ENCODE measurements at places on chromosomes 7 and 10.

- no peak for DNase-seq
Measured at GRCh38 chr10:3473271-3473670, 300.7 kb upstream of the PITRM1 start.

GRCh38 chr10:815338-816090, 116.0 kb downstream of the LARP4B start:
- DNase-seq: no peak

DNA sequence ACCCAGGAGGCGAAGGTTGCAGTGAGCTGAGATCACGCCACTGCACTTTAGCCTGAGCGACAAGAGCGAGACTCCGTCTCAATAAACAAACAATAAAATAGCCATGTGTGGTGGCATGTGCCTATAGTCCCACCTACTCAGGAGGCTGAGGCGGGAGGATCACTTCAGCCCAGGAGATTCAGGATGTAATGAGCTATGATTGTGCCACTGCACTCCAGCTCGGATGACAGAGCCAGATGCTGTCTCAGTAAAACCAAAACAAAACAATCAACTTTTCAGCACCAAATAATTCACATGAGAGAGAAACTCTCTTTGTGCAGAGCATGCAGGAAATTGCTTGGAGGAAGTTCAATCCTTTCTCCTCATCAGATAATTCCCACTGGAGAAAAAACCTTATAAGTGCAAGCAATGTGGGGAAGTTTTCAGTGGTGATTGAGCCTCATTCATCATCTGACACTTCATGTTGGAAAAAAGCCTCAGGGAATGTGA, 13.4 kb upstream of the FIS1 start:
- DNase-seq: no peak

DNA sequence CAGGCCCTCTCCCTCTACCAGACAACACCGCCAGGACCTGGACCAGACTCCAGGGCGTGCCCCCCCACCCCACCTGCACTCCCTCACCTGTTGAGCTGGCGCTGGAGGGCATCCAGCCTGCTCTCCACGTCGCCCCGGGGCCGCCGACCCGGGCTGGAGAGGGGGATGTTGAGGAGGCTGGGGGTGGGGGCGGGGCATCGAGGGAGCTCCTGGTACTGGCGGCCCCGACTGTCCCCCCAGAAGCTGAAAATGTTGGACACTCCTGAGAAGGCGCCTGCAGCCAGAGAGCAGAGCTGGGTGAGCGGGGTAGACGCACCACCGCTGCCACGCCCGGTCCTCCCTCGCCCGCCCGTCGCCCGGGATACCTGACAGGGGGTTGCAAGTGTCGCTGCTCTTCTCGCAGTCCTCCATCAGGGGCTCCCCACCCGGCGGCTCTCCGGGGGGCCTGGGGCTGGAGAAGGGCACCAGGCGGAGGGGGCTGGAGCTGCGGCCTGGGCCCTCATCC, 30.8 kb downstream of the KCNH2 start:
- DNase-seq: no peak

- DNase-seq: no peak
Measured at GRCh38 chr10:65555192-65555591, 1370.6 kb upstream of the LRRTM3 start.

- DNase-seq: no peak
Measured at GRCh38 chr7:126605056-126605455, 647.7 kb downstream of the GRM8 start.

GRCh38 chr7:74183142-74183541, 9.0 kb downstream of the EIF4H start:
- DNase-seq: no peak

DNA sequence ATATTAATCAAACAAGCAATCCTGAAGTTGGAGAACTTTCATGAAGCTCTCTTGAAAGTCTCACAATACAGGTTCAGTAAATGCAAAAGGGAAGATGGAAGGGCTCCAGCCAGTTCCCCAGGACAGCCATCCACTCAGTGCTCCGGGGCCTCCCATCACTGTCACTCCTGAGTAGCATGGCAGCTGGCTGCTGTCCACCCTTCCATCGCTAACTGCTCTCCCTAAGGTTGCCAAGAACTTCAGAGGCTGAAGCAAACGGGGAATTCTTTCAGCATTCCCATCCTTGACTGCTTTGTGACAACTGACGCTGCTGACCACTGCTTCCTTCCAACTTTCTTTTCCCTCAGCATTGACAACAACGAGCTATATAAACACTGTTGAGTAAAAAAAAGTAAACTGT, 69.1 kb downstream of the VPS41 start:
- no peak for DNase-seq

DNA sequence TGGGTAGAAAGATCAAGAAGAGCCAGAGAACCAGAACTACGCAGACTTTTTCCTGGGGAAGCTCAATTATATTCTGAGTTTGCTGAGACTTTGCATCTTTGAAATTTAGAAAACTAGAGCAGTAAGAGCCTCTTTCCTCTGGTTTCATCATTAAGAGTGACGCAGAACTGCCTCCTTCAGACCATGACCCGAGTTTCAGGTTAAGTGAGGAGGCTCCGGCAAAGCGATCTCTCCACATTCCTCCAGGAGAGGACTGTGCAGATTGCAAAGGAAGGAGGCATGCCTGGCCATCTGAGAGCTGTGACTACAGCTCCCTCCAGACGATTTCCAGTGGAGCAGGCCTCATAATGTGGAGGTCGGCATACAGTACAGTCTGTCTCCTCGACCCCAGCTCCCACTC, 115.8 kb upstream of the LANCL2 start:
- DNase-seq: no peak

- no peak for DNase-seq
Measured at GRCh38 chr7:27861747-27862146, 121.8 kb downstream of the TAX1BP1 start.

DNA sequence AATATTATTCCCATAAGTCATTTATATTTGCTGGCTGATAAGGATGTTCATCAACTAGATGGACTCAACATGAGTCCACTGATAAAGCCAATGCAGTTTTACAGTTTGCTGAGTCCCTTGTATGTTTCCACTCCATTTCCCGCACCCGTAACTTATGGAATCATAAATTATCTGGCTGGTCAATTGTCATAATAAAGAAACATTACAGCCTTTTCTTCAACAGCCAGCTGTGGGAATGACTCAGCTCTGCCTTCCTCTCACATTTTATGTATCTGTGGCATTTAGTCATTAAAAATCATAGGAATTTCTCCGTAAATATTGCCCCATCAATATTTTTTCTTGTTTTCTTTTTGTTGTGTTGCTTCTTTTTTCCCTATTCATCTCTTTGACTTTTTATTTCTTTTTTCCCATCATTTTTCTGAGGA, 22.3 kb upstream of the TMEM26 start:
- DNase-seq: no peak

DNA sequence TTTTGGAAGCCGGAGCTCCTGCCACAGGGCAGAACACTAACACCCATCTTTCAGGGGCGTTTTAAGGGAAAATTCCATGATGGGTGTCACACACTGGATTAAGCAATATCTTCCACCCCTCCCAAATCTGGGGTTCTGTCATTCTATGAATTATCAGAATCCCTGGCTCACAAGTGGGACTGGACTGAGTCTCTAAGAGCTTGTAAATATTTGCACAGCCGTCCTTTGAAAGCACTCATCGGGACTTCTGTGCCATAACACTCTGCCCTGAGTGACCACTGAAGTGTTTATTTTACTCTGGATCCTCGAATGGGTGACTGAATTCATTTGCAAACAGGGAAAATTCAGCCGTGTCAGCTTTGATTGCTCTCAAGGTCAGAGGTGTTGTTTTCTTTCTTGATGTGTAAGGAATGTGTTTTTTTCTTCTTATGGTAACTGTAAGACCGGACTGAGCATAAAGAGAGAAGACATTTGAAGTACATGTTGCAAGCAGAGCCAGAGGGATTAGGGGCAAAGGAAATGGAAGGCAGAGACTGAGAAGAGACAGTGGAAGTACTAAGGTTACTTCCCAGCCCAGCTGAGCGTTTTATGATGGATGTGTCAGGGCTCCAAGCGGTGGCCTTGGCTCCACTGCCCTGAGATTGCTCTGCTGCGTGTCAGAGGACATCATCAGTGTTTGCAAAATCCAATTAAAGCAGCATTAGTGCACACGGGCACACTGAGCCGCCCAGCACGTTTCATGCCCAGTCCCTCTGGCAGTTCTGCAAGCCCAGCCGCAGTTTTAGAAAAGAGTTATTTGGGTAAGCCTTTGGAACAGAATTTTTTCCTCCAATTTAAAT, 17.7 kb upstream of the GTPBP4 start:
- DNase-seq: no peak
